Astrocyte of the spinal cord (primary cell): ENCODE measurements at places on chromosomes 4 and X.

GRCh38 chrX:20437683-20438082 is 171.0 kb upstream of the RPS6KA3 start:
- DNase-seq, result no peak

GRCh38 chr4:125573368-125573767 is 258.6 kb downstream of the FAT4 start:
- no peak for DNase-seq

DNA sequence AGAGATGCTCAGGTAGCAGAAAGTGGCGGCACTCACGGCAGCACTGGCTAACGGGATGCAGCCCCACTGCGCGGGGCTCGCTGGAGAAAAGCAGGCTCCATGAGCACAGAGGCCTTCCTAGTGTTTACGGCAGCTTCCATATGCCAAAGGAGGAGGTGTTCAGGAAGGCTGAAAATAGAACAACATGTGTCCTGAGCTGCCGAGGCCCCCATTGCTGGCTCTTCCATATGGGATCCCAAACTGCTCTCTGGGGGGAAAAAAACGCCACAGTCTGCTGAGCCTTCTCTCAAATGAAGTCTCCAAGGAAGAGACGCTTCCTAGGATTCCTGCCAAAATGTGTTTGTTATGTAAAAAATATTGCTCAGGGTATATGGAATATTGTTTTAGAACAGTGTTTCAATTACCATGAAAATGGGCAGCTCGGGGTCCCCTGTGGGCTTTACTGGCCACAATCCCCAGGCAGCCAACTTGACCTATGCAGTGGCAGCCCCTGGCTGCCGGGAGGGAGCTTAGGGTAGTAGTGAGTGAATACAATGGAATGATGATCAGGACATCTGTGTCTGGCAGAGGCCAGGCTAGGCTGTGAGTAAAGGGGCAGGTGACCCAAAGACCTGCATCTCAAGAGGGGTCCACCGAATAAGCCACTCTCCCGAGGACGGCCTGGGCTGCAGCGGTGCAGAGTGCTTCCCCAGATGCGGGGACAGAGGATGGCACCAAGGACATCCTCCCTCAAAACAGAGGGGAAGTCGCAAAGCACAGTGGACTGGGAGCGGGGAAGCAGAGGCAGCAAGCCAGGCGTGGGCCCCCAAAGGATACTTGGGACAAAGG is 170.1 kb downstream of the AFAP1 start:
- DNase-seq, result no peak

- no peak for DNase-seq
Observed at GRCh38 chr4:182913036-182913435, 4.2 kb downstream of the DCTD start.

DNA sequence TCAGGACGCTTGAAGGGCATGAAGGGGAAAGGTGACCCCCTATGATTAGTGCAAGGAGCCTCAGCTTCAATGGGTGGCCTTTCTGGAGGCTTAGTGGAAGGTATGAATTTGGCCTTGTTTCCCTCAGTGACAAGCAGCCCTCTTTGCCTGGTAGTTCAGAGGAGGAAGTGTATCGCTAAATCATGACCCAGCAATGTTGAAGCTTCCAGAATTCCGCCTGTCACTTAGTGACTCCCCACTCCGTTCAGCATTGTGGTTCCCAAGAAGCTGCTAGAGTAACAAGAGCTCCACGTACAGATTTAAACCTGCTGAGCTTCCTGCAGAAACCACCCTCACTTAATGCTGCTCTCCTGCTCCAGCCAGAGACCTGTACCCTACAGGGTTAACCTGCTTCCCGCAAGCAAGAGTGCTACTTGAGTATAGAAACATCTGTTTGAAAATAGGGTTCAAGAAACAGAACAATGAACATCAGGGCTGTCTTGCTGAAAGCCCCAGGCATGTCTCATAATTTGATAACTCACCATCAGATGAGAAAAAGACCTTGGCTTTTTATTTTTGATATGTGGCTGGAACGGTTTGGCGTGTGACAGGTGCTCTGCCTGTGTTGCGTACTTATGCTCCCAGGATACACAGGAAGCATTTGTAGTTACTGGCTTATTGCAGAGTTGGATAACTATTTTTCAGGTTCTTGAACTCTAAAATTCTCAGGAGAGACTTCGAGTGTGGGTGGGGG is 105.2 kb downstream of the UCHL1 start:
- no peak for DNase-seq

GRCh38 chr4:140849526-140849925 is 93.3 kb upstream of the TBC1D9 start:
- DNase-seq, result no peak

DNA sequence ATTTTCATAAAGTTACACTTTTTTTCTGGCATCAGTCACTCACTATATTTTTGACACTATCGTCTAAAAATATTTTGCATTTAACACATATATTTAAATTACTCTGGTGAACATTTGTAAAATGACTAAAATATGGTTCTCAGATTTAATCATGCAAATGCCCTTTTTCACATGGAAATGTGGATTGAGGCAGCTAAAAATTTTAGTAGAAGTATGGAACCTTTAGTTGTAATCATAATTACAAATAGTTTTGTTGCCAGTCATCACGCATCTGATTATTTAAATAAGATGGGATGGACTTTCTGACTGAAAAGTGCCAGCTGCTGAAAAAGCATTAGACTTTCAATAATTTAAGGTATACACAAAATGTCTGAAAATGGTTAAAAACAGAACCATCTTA is 119.3 kb downstream of the PDHA2 start:
- no peak for DNase-seq

GRCh38 chr4:80566203-80566872 is 230.8 kb downstream of the CFAP299 start:
- no peak for DNase-seq

DNA sequence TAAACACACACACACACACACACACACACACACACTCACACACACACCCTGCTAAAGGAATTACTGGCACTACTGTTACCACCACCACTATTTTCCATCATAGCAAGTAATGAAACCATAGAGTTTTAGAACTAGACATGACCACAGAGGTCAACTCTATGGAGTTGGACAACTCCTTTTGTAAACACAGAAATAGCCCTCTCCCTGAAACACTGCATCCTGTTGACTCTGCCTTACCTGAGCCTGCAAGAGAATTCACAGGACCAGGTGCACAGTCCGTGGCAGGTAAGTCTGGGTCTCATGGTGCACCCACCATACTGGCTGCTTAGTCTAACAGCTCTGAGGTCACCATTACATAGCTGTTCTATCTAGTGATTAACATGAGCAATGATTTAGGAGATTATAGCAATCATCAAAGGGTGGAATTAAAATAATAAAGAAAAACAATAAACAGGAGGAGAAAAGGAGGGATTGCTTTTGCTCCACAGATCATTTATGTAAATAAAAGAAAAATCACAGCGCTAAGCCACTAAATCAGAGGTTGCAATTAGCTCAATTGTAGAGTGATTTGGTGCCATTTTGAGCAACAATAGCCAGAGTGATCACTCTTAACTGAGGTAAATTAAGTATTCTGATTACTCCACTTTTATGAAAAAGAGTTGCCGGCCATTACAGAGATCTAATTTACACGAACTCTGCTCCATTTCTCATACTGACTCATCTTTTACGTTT is 340.0 kb upstream of the RASGEF1B start:
- no peak for DNase-seq

- DNase-seq, result no peak
Observed at GRCh38 chr4:67933038-67933437, 30.3 kb downstream of the TMPRSS11A start.

- no peak for DNase-seq
Observed at GRCh38 chr4:11436673-11437072, 8.0 kb upstream of the HS3ST1 start.

DNA sequence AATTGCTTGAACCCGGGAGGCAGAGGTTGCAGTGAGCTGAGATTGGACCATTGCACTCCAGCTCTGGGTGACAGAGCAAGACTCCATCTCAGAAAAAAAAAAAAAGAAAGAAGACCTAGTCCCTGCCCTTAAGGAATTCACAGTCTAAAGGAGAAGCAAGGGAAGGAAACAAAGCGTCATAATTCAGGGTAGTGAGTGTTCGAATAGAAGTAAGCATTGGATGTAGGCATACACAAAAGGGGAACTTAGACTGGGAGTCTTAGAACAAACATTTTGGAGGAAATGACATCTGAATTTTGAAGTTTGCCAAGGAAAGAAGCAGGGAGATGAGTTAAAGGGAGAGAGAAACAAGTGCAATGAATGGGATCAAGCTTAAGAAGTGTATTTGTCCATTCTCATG is 32.4 kb downstream of the PPM1K start:
- no peak for DNase-seq

- no peak for DNase-seq
Observed at GRCh38 chr4:86950831-86951525, 16.2 kb downstream of the AFF1 start.

DNA sequence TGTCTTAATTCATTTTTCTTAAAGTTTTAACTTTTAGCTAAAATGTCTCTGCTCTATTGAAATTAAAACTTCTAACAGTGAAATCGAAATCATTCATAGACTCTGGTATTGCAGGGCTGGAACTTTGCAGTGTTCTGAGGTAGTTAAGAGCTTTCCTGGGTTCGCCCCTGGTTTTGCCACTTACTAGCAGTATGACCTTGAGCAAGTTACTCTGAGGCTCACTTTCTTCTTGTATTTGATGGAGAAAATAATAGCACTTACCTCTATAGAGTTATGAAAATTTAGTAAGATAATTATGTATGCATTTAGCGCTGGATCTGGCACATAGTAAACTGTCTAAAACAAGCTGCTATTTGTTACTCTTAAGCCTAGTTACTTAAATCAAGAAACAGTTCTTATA is 1.7 kb downstream of the SLAIN2 start:
- DNase-seq, result no peak

DNA sequence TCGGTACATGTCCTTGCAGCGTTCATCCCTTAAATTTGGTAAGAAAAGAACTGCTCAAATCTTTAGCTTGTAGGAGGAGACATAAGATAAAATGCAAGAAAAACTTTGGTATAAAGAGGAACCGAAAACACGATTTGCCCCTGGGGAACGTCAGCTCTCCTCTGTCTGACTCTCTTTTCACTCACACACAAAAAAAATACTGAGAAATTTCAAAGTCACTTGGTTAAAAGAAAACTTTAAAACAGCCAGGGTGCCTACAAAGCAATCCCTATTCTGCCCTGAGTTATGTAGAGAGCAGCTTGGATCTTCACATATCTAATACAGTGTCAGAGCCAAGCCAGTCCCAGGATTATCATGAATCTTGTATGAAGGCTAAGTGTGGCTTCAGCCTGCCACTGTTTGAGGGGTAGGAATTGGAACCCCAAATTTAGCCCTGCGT is 248.5 kb upstream of the CXXC4 start:
- no peak for DNase-seq

DNA sequence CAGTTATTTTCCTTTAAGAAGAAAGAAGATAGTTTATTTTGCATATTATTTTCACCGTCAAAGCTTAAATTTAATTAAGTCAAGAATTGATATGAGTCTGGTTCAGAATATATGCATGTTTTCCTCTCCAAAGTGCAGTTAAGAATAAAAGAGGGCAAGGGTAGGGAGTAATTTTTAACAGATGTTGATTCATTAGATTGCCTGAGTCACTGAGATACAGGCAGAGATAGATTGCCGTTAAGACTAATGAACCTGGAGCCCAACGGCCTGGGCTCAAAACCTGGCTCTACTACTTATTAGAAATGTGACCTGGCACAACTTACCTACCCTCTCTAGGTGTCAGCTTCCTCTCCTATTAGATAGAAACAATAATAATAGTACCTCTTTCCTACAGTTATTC is 1037.4 kb upstream of the PABPC4L start:
- DNase-seq, result no peak

DNA sequence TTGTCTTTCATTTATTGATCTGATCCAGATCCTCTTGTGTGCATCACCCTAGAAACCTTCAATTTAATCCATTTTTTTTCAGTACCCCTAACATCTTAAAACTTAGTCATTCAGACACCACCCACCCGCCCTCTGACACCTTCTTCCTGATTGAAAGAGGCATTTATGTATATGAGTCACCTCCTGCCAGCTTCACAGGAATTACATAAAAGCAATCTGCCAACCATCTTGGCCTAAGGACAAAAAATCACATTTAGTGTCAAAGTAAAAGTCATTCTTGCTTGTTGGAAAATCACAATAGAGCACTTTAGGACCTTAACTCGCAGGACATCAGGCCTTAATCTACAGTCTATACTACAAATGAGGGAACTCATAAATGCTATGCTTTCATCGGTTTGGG is 52.1 kb downstream of the NDST3 start:
- DNase-seq, result peak; percentile 50

DNA sequence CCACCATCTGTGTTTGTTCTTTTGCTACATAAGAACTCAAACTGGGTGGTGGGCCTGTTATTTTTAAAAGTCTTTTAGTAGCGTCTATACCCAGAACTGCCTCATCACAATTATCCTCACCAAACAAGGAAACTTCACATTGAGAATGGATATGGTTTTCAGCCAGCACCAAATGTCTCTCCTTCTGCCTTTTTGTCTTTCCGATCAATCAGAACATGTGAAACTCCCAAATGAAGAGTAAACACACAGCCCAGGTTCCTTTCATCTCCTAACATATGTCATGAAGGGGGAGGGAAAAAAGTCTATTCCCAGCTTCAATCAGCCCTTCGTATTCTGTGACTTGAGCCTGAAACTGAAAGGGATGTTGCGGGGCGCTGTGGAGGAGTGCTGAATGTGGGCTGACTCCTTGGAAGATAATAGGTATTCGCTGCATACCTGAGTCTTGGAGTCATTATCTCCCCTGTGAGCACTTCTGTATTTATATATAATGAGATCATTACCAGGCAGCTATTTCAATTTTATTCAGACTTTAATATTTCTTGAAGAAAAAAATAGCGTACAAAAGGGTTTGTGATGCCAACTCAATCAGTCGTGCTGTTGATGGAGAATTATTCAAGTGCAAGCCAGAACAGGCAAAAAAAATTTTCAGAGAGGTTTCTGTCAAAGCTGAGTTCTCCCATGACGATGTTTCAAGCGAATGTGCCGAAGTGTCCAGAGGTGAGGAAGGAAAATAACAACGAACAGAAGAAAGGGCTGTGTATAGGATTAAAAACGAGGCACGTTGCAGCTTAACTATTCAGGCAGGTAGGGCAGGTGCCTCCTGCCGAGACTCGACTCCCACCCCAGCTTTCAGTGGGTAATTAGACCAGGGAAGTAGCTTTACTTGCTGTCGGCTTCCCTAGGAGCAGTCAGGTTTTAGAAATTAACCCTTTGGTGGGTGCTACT is 163.9 kb upstream of the NOCT start:
- DNase-seq, result peak; percentile 4

- peak; percentile 44 for DNase-seq
Observed at GRCh38 chr4:6343939-6344408, 74.3 kb downstream of the WFS1 start.

DNA sequence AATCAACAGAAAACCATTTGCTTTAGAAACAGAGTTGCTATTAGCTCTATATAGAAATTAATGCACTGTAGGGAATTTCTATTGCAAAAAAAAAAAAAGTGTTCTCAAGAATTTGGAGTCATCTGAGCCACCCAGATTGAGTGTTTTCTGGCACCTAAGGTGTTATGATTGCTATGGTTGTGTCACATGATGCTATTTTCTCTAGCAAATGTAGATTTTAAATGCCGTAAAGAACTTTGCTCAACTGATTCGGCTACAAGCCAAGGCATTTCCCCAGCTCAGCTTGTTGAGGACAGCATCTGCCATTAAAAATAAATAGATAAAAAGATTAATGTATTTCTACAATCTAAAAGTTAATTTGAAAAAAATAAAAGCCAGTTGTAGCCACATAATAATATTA is 712.8 kb downstream of the FAT4 start:
- no peak for DNase-seq

GRCh38 chr4:23125118-23125517 is 432.4 kb downstream of the GBA3 start:
- DNase-seq, result no peak
